ENCODE measurements at places on chromosomes 4 and X. TPM values are rescaled to one million over a fixed set of nuclear protein-coding genes. Genes with fewer than 3 reads are reported as not detected.

LCORL gene
- total RNA-seq, result 7.5 TPM

MAGEA11 gene
- total RNA-seq, result not detected

KLB gene
- total RNA-seq, result 0.06 TPM

ARHGEF9 gene
- total RNA-seq, result 6.1 TPM

FAM184B gene
- 0.07 TPM for total RNA-seq

GASK1B gene
- 0.31 TPM for total RNA-seq

FGF5 gene
- 0.32 TPM for total RNA-seq

BBS12 gene
- total RNA-seq, result 3.3 TPM

ANK2 gene
- 1.8 TPM for total RNA-seq

CPZ gene
- total RNA-seq, result 0.28 TPM

LETM1 gene
- total RNA-seq, result 31.2 TPM

IRF2 gene
- total RNA-seq, result 11.4 TPM

ARHGEF38 gene
- total RNA-seq, result not detected

F8A3 gene
- total RNA-seq, result 1.00 TPM

IDUA gene
- 5.5 TPM for total RNA-seq

SLC2A9 gene
- 0.39 TPM for total RNA-seq

SHOX gene
- not detected for total RNA-seq

RTL9 gene
- 0.09 TPM for total RNA-seq

DCLK2 gene
- total RNA-seq, result 10.2 TPM

GPR119 gene
- total RNA-seq, result not detected

SPATA18 gene
- 4.2 TPM for total RNA-seq

PRRG1 gene
- 7.5 TPM for total RNA-seq

ARHGEF6 gene
- 0.25 TPM for total RNA-seq

DGKK gene
- total RNA-seq, result not detected

COX7B2 gene
- total RNA-seq, result not detected

TBCK gene
- total RNA-seq, result 3.0 TPM

SPACA5 gene
- not detected for total RNA-seq

NALF2 gene
- 3.7 TPM for total RNA-seq

GRIA2 gene
- not detected for total RNA-seq

HSD17B13 gene
- total RNA-seq, result 0.07 TPM

ADH1A gene
- total RNA-seq, result not detected

GYPE gene
- total RNA-seq, result not detected

GAGE12F gene
- not detected for total RNA-seq

DAPP1 gene
- total RNA-seq, result not detected

SPANXB1 gene
- total RNA-seq, result 2.5 TPM

PIGA gene
- total RNA-seq, result 10.0 TPM

All from A549 treated with ZK216348 at 1 μM for 4 hours (cell line).